Neural progenitor cell (in vitro differentiated cells): ENCODE measurements at places on chromosomes 7 and 10.
A peak's percentile ranks its signal among the peaks of the same experiment; 100 is the strongest.

DNA sequence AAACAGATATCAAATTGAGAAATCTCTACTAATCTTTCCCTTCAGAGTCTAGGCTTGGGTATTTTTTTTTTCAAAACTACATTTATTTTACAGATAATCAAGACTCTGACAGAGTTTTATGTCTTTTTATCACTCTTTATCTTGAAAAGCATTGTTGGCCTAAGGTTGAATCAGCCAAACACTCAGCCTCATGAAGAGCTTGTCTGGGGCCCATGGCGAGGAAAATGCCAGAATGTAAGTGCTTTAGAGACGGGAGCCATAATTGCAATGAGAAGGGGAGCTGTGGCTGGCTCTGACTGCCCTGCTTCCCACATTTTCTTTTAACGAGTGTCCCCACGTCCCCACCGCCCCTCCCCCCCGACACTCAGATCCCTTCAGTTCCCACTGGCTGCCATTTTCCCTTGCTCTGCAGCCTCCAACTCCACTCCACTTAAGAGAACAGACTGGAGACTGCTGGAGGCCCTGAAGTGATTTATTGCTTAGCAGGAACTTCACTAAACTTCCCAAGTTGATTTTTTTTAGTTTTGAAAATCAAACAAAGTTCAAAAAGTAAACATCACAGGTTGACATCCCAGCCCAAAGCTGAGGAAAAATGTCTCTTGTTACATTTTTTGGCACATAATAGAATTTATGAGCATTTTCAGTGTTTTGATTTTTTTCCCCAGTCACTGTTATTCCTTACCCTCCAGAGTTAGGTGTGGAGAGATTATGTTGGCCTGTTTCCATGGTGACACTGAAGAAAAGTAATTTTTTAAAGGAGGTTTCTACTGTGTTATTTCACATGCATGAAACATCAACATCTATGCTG, 637.5 kb upstream of the GALNT17 start:
- DNase-seq, result no peak

DNA sequence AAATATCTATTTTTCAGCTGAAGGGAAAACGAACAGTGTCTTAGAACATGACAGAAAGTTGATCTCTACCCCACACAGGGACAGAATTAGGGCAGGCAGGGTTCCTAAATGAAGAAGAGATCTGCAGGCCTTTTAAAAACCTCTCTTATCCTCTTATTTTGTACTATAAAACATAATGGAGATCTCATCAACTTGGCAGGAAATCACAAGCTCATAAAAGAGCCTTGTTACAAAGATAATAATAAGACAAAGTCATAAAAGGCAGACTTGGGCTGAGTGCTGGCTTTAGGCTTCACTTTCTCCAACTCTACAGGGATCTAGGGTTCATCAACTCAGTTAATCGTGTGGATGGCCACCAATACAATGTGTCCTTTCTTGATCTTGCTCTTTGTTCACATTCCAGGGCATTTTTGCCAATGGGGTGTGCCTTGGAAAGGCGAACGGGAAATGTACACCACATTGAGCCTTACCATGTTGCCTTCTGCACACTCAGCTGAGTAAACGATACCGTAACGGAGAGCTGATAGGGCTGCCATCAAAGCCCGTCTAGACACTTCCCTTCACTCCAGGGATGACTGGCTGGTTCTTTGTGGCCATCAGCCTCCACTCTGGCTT, 7.1 kb upstream of the TEX36 start:
- DNase-seq, result no peak

DNA sequence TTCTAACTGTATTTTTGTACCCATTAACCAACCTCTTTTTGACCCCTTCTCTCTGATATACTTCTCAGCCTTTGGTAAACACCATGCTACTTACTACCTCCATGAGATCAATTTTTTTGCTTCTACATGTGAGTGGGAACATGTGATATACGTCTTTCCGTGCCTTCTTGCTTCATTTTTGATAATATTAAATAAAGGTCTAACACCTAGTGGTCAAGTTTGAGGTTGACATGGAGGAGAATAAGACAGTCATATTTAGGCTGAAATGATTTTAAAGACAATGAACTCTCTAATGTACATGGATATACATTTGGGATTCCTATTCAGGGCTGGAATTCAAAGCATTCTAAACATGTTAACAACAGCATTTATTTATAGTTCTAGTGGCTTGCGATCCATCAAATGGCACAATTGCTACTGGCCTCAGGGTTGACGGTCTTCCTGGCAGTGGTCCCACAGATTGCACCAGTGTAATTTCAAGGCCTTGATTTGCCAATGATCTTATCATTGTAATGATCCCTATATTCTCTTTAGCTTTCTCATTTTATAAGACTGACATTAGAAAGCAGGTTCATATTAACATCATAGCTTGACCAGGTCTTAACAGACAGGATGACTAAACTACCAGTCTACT, 315.9 kb upstream of the ETV1 start:
- no peak for DNase-seq

GRCh38 chr7:116196947-116197346, 13.4 kb upstream of the TES start:
- DNase-seq, result no peak

- no peak for DNase-seq
Observed at GRCh38 chr10:16436367-16436757, 448 bp upstream of the PTER start.

DNA sequence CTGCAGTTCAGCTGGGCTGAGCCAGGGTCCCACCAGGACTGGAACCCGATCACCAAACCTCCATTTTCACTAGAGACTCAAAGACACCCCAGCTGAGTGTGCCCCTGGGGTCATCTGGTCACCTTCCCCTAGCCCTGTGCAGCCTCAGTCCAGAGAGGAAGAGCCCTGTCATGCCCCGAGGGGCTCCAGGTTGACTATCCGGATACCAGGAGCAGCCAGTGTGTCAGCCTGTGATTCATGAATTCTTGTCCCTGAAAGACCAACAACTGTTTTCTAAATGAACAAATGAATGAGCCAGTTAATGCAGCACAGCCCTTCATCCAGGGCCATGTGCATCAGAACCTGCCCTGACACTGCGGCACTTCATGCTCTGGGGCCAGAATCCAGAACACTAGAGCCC, 201.9 kb upstream of the TCERG1L start:
- DNase-seq, result no peak

DNA sequence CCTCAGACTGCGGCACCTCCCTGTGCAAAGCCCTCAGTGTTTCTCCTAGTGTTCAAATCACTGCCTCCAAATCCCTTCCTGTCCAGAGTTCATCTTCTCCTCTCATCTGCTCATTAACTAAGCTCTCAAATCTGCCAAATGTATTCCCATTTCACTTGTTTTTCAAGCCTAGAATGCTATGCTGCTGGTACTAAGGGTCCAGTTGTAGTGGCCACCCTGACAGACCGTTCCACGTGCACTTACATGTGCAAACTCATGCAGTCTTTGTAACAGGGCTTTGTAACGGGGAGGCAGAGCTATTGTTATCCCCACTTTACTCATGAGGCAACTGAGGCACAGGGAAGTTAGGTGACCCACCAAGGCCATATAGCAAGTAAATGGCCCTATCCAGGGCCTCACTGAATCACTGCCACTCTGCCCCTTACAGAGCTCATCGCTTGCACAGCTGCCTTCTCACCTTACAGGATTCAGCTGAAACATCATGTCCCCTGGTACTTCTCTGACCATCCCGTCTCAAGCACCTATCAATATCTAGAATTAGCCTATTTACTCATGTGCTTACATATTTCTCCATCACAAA, 153.0 kb upstream of the PDE1C start:
- no peak for DNase-seq

- no peak for DNase-seq
Observed at GRCh38 chr7:64999165-65000004, 7.1 kb downstream of the ERV3-1 start.

DNA sequence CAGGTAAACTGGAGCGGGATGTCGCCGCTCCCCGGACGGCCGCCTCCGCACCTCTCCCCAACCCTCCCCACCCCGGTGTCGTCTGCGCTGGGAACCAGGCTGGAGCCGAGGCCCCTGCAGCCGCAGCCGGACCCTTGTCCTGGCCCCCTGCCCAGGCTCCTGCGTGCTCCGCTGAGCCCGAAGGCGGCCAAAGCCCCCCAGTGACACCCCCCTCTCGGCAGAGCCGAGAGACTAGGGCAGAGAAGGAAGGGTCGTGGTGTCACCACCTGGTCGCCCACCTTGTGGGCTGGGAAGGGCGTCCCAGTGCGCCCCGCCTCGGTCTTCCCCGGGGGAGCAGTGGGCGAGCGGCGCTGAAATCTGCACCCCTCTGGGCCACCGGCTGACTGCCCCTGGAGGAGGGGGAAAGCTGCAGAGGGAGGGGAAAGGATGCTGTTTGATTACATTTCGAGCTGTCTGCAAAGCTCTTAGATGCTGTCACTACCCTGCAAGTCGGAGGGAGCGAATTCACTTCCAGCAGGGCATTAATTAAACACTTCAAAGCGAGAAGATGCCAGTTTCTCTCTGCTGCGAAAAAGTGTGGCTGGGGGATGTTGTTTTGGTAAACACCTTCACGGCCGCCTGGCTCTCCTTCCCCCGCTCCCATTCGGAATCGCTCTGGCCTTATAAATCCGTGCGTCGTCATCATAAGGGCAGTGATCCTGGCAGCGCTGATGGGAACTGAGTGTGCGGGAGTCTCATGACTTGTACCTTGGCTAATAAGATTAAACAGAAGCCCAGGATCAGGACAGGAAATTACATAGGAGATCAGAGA, 622 bp downstream of the DYNC1I1 start:
- peak; percentile 33 for DNase-seq

DNA sequence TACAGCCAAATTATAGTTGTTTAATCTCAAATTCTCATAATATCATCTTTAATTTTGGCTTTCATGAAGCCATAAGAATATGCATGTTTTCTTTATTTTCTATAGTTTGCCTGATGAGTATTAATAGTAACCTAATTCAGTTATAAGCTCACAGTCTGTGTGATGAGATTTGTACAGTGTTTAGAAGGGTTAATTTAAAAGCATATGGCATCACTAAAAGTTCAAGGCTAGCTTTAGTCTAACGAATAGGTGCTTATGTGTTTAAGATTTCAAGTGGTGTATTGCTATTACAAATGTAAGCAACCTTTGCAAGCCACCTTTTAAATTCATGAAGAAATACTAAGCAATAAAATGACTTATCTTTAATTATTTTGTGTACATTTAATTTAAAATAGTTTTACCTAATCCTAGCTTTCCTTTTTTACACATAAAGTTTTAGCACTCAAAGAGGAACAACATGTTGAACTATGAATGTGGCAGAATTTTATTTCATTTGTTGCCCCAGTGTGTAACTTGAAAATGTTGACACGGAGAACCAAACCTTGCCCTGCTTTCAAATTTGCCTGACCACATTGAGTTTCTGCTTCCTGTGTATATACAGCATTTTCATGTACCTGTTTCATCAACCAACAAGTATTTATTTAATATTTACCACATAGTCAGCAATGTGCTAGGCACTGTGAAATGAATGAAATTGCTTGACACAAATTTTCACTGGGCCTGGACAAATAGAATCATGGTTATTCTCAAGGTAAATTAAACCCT, 41.5 kb downstream of the TET1 start:
- no peak for DNase-seq

- no peak for DNase-seq
Observed at GRCh38 chr7:116420003-116420402, 79.5 kb upstream of the CAV2 start.

DNA sequence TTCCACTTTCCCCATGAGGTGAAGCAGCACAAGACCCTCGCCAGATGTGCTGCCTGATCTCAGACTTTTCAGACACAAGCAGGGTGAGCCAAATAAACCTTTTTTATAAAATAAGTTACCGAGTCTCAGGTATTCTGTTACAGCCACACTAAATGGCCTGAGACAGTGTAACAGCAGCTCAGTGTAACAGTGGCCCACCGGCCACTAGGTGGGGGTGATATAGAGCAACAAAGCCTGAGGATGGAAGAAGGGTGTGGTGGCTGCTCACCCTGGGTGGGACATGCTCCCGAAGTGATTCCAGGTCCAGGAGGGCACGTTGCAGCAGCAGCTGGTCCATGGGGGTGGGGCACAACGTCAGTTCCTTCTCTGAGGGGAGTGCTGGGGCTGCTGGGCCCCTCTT, 44.6 kb downstream of the BMS1 start:
- peak; percentile 66 for DNase-seq

GRCh38 chr10:63055705-63056104, 77.4 kb upstream of the NRBF2 start:
- DNase-seq, result no peak

- DNase-seq, result no peak
Observed at GRCh38 chr10:3980144-3980543, 195.1 kb upstream of the KLF6 start.

GRCh38 chr10:13784067-13784466, 197.3 kb downstream of the PRPF18 start:
- DNase-seq, result peak; percentile 48

DNA sequence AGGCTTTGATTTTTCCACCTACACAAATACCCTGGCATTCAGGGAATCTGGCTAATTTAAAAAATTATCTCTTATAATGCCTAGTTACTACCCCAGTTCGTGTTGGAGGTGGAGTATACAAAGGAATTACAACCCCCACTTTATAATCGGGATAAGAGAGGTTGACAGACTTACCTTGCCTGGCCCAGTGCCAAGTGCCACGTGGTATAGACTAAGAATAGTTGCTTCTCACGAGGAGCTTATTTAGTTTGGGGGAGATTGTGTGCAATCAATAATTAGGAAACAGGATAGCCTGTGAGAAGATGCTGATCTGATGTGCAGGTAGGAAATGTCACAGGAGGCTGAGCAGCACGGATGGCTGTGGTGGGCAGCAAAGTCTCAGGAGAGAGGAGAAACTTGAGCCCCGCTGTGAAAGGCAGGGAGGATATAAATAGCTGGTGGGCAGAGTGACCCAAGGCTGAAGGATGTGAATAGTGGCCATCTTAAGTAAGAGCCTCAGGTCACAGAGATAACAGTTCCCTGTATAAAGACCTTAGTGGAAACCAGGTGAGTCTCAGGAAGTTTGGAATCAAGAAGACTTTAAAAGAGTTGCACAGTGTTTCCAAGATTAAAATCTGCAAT, 11.3 kb upstream of the ATXN7L1 start:
- no peak for DNase-seq

GRCh38 chr7:47803846-47804245, 144.4 kb downstream of the PKD1L1 start:
- DNase-seq, result no peak

DNA sequence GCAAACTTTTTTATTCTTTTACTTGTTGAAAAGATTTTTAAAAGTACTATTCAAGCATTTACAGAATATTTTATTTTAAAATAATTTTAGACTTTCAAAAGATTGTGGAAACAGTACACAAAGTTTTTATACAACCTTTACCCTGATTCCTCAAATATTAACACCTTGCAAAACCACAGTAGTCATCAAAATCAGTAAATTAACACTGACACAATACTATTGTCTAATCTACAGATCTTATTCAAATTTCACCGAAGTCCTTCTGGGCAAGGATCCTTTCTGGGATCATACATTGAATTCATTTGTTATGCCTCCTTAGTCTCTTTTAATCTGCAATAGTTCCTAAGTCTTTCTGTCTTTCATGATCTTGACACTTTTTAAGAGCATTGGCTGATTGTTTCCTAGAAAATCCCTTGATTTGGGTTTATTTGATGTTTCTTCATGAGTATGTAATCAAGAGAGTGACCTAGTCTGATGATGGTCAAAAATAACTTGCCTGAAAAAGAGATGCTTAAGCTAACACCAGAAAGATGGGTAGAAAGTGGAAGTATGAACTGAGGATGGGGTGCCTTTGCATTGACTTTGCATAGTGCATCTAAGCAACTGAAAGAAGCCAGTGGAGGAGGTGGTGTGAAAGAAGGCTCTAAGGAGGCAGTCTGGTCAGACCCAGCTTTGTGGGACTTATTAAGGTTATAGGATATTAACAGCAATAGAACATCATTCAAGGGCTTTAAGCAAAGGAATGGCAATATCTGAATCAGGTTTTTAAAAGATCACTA, 9.7 kb downstream of the STAMBPL1 start:
- DNase-seq, result no peak
